Naive thymus-derived CD8-positive, alpha-beta T cell (primary cell): ENCODE measurements at places on chromosomes 2 and 18. TPM values are rescaled to one million over a fixed set of nuclear protein-coding genes. Genes with fewer than 3 reads are reported as not detected.

Gene PLCL1
- 7.1 TPM for total RNA-seq

Gene GDF7
- not detected for total RNA-seq

Gene NLRC4
- not detected for total RNA-seq

Gene ZNF516
- total RNA-seq = 27.2 TPM

Gene NEURL3
- total RNA-seq = 0.39 TPM

Gene KCNG2
- not detected for total RNA-seq

Gene RTTN
- total RNA-seq = 25.4 TPM

Gene CFAP65
- not detected for total RNA-seq

Gene TGFA
- total RNA-seq = 1.3 TPM

Gene LYG2
- total RNA-seq = not detected

Gene CNDP1
- not detected for total RNA-seq

DNA sequence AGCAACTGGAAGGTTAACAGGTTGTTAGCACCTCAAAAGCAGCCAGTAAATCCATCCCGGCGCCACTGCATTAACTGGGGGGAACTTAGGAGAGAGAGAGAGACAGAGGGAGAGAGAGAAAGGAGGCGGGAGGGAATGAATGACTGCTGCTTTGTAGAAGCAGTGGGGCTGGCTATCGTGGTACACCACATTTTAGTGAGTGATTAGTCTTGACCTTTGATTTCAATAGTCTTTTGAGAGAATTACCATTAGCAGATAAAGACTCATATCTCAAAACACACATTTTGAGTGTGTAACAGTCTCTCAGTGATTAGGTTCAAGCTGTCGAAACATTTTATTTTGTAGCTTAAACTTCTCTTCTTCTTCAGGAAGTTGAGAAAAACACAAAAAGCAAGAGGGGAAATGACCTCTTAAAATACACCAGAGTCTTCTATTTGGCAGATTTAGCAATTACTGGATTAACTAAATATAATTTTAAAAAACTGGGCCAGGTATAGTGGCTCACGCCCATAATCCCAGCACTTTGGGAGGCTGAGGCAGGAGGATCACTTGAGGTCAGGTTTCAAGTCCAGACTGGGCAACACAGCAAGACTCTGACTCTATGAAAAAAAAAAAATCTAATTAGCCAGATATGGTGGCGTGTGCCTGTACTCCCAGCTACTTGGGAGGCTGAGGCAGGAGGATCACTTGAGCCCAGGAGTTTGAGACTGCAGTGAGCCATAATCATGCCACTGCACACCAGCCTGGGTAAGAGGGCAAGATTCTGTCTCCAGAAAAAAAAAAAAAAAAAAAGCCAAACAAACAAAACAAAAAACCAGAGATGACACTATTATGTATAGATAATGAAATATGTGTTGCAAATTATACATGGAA lies 22.0 kb upstream of the PNO1 start:
- no peak overlapping the region for H3K4me3 ChIP-seq
- DNase-seq = no peak
- no peaks in the 10 kb centered on the region for H3K27me3 ChIP-seq
- H3K27ac ChIP-seq = no peak overlapping the region
- no peaks in the 10 kb centered on the region for H3K4me1 ChIP-seq

DNA sequence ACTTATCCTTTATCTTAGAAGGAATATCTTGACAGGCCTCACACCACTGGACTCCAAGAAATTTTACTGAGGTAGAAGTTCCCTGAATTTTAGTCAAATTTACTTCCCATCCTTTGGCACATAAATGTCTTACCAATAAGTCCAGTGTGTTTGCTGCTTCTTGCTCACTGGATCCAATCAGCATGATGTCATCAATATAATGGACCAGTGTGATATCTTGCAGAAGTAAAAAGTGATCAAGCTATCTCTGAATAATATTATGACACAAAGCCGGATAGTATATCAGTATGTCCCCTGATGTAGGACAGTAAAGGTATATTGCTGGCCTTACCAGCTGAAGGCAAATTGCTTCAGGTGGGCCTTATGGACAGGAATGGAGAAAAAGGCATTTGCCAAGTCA lies 6.9 kb upstream of the GYPC start:
- H3K27me3 ChIP-seq = no peaks in the 10 kb centered on the region
- peaks cover 17% of the 10 kb centered on the region for H3K4me1 ChIP-seq
- DNase-seq = no peak
- H3K27ac ChIP-seq = no peak overlapping the region

DNA sequence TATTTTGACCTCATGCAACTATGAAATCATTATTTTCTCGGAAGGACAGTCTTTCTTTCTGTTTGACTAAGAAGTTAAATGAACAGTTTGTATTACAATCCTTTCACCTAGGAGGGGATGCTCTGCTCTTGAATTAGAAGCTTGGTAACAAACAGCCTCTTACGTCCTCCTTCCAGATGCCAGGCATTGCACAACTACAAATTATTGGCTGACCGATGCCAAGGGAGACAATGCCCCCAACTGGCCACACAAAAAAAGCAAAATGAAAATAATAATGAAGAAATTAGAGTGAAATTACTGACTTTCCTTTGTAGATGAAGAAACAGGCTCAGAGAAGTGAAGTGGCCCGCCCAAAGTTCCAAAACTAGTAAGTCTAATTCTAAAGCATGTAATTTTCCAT lies 177.9 kb downstream of the CYRIA start:
- no peak overlapping the region for H3K4me3 ChIP-seq
- H3K27me3 ChIP-seq = peaks cover 10% of the 10 kb centered on the region
- H3K4me1 ChIP-seq = peaks cover 1% of the 10 kb centered on the region
- H3K36me3 ChIP-seq = no peaks in the 10 kb centered on the region
- no peak overlapping the region for H3K27ac ChIP-seq

GRCh38 chr2:159867567-159868361 lies 69.8 kb upstream of the CD302 start:
- no peaks in the 10 kb centered on the region for H3K27me3 ChIP-seq
- H3K4me3 ChIP-seq = no peak overlapping the region
- peaks cover 72% of the 10 kb centered on the region for H3K36me3 ChIP-seq

- no peak overlapping the region for H3K27ac ChIP-seq
- no peak for DNase-seq
Observed at GRCh38 chr2:165214093-165214492, 10.2 kb upstream of the SCN3A start.

- H3K27ac ChIP-seq = no peak overlapping the region
- no peak overlapping the region for H3K4me3 ChIP-seq
- DNase-seq = no peak
- H3K27me3 ChIP-seq = no peaks in the 10 kb centered on the region
- no peaks in the 10 kb centered on the region for H3K36me3 ChIP-seq
Observed at GRCh38 chr2:16181062-16181740, 240.9 kb downstream of the MYCN start.

- H3K4me3 ChIP-seq = no peak overlapping the region
- H3K27ac ChIP-seq = no peak overlapping the region
- peaks cover 10% of the 10 kb centered on the region for H3K27me3 ChIP-seq
- H3K36me3 ChIP-seq = peaks cover 8% of the 10 kb centered on the region
- peaks cover 12% of the 10 kb centered on the region for H3K4me1 ChIP-seq
Observed at GRCh38 chr2:8672940-8673339, 8.9 kb upstream of the ID2 start.

DNA sequence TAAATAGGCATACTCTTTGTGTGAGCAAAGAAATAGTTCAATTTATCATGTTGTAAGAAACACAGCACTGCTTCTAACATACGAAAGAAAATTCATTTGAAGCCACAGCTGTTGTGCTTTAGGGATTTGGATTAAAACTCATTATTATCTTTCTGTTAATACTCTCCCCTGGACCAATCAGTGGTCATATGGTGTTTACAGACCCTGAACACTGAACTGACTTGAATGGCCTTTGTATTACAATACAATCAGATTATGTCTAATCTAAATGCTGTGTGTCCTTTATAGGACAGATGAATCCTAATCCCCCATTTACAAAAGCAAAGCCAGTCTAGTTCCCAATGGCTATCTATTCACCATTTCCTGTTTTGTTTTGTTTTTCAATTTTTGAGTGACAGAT lies 36.5 kb downstream of the ZNF385B start:
- no peak for DNase-seq
- no peak overlapping the region for H3K27ac ChIP-seq
- H3K4me1 ChIP-seq = no peaks in the 10 kb centered on the region
- no peaks in the 10 kb centered on the region for H3K36me3 ChIP-seq
- H3K27me3 ChIP-seq = peaks cover 26% of the 10 kb centered on the region

GRCh38 chr2:29375843-29376242 lies 260.6 kb downstream of the CLIP4 start:
- H3K36me3 ChIP-seq = no peaks in the 10 kb centered on the region
- H3K4me1 ChIP-seq = no peaks in the 10 kb centered on the region
- no peak for DNase-seq

GRCh38 chr2:19214682-19215391 lies 143.6 kb downstream of the OSR1 start:
- no peak overlapping the region for H3K4me3 ChIP-seq
- no peaks in the 10 kb centered on the region for H3K36me3 ChIP-seq
- no peak for DNase-seq
- no peaks in the 10 kb centered on the region for H3K4me1 ChIP-seq
- H3K27ac ChIP-seq = no peak overlapping the region
- H3K27me3 ChIP-seq = no peaks in the 10 kb centered on the region

- H3K27me3 ChIP-seq = peaks cover 55% of the 10 kb centered on the region
- H3K4me3 ChIP-seq = peak overlapping the region; percentile 69
- H3K27ac ChIP-seq = no peak overlapping the region
- peaks cover 5% of the 10 kb centered on the region for H3K36me3 ChIP-seq
- peaks cover 36% of the 10 kb centered on the region for H3K4me1 ChIP-seq
Observed at GRCh38 chr2:216633616-216634369, 573 bp downstream of the IGFBP2 start.

GRCh38 chr2:27907547-27907946 lies 17.0 kb downstream of the BABAM2 start:
- no peaks in the 10 kb centered on the region for H3K27me3 ChIP-seq
- H3K36me3 ChIP-seq = peaks cover 48% of the 10 kb centered on the region

DNA sequence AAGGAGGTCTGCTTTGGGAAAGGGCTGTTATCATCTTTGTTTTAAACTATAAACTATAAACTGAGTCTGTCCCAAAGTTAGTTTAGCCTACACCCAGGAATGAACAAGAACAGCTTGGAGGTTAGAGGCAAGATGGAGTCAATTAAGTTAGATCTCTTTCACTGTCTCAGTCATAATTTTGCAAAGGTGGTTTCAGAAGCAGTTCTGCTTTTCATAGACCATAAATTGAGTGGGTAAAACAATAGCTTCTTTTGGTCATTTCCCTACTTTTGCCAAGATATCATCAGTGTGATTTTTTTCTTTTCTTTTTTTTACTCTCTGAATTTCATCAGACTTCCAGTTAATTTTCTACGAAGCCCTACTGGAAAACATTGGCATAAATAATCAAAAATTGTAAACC lies 117.0 kb downstream of the AP1S3 start:
- H3K4me1 ChIP-seq = no peaks in the 10 kb centered on the region
- peaks cover 3% of the 10 kb centered on the region for H3K36me3 ChIP-seq
- H3K4me3 ChIP-seq = no peak overlapping the region
- peaks cover 14% of the 10 kb centered on the region for H3K27me3 ChIP-seq
- no peak overlapping the region for H3K27ac ChIP-seq
- DNase-seq = no peak

- peak overlapping the region; percentile 78 for H3K4me3 ChIP-seq
- peaks cover 13% of the 10 kb centered on the region for H3K4me1 ChIP-seq
- no peak for DNase-seq
- no peaks in the 10 kb centered on the region for H3K36me3 ChIP-seq
- H3K27me3 ChIP-seq = peaks cover 24% of the 10 kb centered on the region
- no peak overlapping the region for H3K27ac ChIP-seq
Observed at GRCh38 chr18:3498698-3499471, 48.9 kb downstream of the TGIF1 start.

- peaks cover 7% of the 10 kb centered on the region for H3K27me3 ChIP-seq
- no peaks in the 10 kb centered on the region for H3K36me3 ChIP-seq
- H3K4me3 ChIP-seq = no peak overlapping the region
- no peak overlapping the region for H3K27ac ChIP-seq
Observed at GRCh38 chr2:161552015-161552414, 72.2 kb upstream of the SLC4A10 start.

DNA sequence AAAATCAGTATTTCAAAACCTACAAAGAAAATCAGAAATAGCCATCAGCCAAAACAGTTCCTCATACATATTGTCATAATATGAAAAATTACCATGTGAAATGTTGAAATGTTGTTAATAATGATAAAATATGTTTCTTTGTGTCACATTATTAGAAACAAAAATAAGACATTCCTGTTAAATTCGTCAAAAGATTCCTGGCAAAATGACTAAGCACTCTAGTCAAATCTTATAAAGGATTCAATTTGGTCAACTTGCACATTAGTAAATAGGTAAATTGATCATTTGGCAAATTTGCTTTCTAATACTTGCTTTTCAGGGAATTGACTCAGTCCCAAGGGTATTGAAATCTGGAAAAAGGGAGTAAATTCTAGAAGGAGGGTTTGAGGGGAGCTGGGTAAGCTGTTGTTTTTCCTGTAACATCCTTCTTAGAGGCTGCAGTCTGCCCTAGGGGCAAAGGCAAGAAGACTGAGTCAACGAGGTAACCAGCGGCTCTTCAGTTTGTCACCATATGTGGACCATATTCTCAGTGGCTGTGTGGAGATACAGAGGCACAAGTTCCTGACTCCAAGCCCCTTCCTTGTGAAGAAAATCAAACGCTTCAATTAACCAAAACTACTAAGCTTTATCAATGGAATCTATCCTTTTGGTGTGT lies 482.3 kb downstream of the TNS1 start:
- no peak overlapping the region for H3K4me3 ChIP-seq
- H3K27ac ChIP-seq = no peak overlapping the region

GRCh38 chr2:10566018-10566417 lies 117.9 kb upstream of the ODC1 start:
- peaks cover 2% of the 10 kb centered on the region for H3K4me1 ChIP-seq
- H3K27ac ChIP-seq = no peak overlapping the region
- H3K4me3 ChIP-seq = no peak overlapping the region
- DNase-seq = no peak
- peaks cover 46% of the 10 kb centered on the region for H3K36me3 ChIP-seq
